ENCODE measurements at places on chromosomes 3 and 15. TPM values are rescaled to one million over a fixed set of nuclear protein-coding genes. Genes with fewer than 3 reads are reported as not detected.

ARL14 gene
- total RNA-seq, result 0.84 TPM

UPK1B gene
- total RNA-seq, result 0.50 TPM

GRCh38 chr3:32120471-32120870 lies 14.1 kb downstream of the GPD1L start:
- no peak for DNase-seq

DNA sequence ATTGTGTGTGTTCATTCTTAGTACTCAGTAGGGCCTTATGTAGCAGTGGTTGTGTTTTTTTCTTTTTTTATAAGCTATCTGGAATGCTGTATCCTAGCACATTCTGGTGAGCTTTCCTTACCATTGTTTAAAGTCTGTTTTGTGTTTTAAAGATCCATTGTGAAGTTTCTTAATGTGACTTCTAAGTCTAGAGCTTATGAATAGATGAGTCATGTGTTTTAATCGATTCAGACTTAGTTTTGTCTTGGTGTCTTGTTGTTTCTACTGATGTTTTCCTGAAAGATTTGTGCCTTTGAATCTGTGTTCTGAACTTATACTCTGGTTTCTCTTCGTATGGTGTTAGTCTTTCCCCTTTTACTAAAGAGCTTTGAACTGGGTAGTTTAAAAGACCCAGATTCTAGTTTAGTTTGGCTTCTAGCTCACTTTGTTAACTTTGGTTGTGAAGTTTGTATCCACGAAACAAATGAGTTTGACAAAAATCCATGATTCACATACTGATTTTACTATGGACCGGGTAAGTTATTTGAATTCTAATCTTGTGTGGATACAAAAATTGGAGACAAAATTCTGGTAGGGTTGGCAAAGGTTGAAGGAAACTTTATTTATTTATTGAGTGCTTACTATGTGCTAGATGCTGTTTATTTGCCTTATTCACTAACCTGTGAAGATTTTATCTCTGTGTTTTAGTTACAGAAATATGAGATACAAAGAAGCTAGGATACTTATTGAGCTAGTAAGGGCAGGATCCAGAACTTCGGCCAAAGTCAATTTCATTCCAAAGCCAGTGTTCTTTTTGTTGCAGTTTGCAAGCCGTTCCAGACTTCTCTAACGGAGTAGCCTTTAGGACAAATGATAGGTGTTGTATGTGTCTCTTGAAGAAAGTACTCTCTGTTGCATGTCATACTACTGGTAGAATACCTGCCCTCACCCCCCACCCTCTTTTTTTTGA lies 24.8 kb downstream of the AKAP13 start:
- DNase-seq, result no peak

DNA sequence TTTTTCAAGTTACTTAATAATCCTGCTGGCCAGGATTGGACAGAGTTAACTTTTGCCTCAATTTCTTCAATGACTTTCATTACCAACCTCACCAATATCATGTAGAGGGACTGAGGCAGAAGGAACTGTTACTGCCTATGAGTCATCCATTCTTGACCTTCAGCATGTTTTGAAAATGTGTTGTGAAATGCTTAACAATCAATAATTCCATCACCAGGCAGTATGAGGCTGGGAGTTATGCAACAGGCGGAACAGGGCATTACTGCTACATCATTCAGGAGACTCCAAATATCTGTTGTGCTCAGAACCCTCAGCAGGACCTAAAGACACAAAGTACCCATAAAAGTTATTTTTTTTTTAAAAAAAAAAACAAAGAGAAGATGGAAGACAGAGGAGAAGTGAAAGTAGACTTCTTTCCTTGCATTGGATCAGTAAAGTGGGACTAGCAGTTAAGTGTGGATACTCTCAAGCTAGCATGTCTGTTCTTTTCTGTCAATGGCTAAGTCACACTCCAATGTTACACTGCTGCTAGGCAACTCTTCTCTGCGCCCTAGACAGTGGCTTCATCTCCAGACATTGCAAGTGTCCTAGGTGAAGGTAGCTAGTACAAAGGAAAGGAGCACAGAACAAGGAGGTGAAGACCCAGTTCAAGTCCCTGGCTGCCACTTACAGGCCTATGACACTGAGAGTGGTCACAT lies 184.9 kb upstream of the LPP start:
- DNase-seq, result no peak

DNA sequence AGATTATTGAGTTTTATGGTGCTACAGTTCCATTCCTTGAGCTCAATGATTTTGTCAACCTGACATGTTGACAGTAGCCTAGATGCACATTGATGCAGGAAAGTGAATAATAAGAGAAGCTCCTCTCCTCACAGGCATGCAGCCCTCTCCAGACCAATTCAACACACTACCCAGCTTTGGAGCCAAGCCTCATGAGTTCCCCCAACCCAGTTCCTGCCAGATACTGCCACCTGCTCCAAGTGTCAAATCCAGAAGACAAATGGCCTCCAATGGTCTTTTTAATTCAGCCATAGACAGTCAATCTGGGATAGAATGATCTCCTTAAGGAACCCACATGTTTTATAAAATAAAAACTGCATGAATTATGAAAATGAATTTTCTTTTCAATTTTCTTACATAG lies 83.7 kb upstream of the ARHGEF3 start:
- no peak for DNase-seq

- no peak for DNase-seq
Observed at GRCh38 chr15:82181371-82181770, 81.2 kb downstream of the EFL1 start.

DNA sequence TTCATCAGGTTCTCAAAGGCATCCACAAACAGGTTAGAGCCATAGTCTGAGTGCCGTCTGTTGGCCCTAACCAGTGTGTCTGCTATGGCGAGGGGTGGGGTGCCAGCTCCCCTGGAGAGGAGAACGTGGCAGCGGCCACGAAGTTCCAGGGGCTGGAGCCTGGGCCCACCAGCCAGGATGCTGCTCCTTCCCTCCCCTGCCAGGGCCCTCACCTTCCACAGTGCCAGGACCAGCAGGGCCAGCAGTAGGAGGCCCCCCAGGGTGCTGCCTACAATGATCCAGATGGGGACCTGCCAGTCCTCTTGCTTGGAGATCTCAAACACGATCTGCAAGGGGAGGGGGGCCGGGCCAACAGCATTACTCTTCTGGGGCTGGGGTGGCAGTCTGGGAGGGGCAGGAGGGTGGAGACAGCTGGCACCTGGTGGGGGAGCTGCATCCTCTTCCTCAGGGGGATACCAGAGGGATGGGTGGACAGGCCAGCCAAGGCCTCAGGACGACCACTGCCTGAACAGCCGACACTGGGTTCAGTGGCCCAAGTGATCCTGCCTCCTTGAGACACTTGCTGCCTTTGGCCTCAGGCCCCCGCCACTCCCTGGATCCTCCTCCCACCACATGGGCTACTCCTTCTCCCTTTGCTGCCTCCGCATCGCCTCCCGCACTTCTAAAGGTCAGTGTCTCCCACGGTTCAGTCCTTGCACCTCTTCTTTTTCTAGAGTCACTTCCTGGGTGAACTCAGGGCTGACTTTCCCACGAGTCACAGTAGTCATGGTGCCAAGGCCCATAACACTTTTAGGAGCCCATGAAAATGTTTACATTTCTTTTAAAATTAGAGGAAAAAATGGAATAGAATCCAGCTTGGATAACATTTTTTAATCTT lies 26.3 kb downstream of the FEM1B start:
- no peak for DNase-seq

Measured in Caco-2 (cell line).